GM18507 (cell line): ENCODE measurements at places on chromosomes 5 and 9.

DNA sequence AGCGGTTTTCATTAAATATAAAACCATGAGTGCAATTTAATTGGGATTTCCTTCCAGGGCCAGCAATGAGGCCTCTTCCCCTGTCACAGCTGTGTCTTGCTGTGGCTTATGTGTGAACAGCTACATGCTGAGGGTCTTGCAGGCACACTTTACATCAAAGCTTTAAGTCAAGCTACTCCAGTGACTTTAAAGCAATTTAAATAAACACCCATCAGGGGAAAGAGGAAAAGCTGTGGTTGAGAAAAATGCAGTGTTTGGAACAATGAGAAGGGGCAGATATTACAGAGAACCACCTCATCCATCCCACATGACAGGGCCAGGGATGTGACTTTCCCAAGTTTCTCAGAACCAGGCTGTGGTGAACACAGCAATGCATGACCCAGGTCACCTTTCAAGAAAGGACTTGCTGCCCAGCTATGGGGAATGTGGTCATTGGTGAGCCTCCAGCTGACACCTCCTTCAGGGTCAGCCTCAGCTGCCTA, 115.9 kb upstream of the LPAR1 start:
- no peak for DNase-seq

DNA sequence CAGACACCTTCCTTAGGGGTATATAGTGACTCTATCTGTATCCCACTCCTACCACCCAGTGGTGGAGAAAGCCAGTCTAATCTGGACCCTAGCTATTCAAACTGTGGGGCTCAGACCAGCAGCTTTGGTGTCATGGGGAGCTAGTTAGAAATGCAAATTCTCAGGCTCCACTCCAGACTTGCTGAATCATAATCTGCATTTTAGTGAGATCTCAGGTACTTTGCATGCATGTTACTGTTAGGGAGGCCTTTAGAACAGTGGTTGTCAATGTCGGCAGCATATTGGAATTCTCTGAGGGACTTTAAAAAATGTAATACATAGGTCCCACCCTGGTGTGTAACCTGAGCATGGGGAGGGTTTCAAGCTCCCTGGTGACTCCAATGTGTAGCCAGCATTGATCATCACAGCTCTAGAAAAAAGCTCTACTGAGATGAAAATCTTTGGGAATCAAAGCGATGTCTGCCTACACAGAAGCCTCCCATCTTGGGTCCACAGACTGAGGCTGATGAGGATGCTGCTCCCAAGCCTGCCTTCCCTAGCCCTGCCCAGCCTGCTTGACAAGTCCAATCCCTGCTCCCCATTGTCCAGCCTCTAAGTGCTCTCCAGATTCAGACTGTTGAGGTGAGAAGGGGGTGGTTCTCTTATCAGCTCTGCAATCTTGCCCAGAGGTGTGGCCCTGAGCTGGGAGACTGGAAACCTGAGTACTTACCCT, 11.9 kb upstream of the GM2A start:
- no peak for DNase-seq

DNA sequence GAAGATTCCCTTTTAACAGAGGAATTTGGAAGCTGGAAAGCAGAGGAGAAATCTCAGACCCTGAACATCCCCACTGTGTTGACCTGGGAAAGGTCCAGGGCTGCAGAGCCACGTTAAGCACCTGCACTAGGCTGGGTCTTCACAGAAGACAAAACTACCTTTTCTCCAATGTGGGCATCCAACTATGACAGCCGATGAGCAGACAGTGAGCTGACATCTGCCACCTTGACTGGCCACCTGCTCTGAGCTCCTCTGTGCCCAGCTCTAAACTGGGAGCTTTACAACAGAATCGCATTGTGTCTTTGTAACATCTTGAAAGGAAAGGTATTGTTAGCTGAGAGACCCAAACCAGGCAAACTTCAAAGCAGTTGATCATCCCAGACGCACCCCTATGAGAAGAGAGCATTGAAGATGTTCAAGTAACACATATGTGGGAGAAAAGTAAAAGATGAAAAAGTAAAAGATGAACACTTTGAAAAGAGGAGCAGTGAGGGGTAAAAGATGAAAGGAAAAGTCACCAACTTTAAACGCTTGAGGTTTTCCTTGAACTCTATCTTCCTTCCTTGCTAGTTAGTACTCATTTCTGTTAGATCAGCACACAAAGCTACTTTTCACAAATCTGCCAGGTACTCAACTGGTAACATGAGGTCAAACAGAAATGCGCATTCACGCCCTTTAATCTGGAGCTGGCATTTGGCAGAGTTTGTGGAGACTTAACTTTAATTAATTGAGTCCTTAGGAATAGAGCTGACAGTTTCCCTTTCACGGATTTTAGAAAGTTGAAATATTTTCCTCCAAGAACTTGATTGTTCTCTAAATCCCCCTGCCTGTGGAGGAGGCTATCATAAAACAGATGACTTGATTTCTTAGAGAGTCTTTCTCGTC, 53.2 kb upstream of the CTXN3 start:
- DNase-seq: no peak

- DNase-seq: no peak
These were observed 473 bp downstream of the ZBTB34 start for GRCh38 chr9:126860757-126861466.

- DNase-seq: no peak
These were observed 18.4 kb downstream of the FNBP1 start for GRCh38 chr9:130024597-130024994.
